AG04450 (cell line): ENCODE measurements at places on chromosomes 11 and 22. TPM values are rescaled to one million over a fixed set of nuclear protein-coding genes. Genes with fewer than 3 reads are reported as not detected.

The TRIM29 gene
- 0.07 TPM in 1 of 2 replicates, not detected in the other for polyA plus RNA-seq

The PKNOX2 gene
- 3.0 and 3.6 TPM in 2 replicates for polyA plus RNA-seq

The EI24 gene
- polyA plus RNA-seq, result 129 and 150 TPM in 2 replicates

The FAT3 gene
- polyA plus RNA-seq, result 0.11 and 0.27 TPM in 2 replicates

The APBB1 gene
- 42.2 and 54.5 TPM in 2 replicates for polyA plus RNA-seq

The GP1BB gene
- 0.20 and 0.60 TPM in 2 replicates for polyA plus RNA-seq

The OR52E6 gene
- not detected in 2 replicates for polyA plus RNA-seq

The GALNT18 gene
- 4.8 and 6.0 TPM in 2 replicates for polyA plus RNA-seq

The TIMP3 gene
- polyA plus RNA-seq, result 484 and 486 TPM in 2 replicates

The MUC6 gene
- not detected in 2 replicates for polyA plus RNA-seq

The HEPHL1 gene
- 0.02 and 0.04 TPM in 2 replicates for polyA plus RNA-seq

The PRR33 gene
- polyA plus RNA-seq, result not detected in 2 replicates

The CSNK2A3 gene
- 3.8 and 5.2 TPM in 2 replicates for polyA plus RNA-seq

The ANGPTL5 gene
- not detected in 2 replicates for polyA plus RNA-seq

The MS4A15 gene
- not detected in 2 replicates for polyA plus RNA-seq

The ELFN2 gene
- polyA plus RNA-seq, result 2.6 and 3.8 TPM in 2 replicates

The TIGD3 gene
- polyA plus RNA-seq, result 0.07 and 0.11 TPM in 2 replicates

The AQP11 gene
- polyA plus RNA-seq, result 1.6 and 2.0 TPM in 2 replicates

The KRTAP5-1 gene
- not detected in 2 replicates for polyA plus RNA-seq
